NCI-H2029 treated with DMSO at 0.1 percent for 48 hours (cell line): ENCODE measurements at places on chromosomes 13 and 19.
A peak's percentile ranks its signal among the peaks of the same experiment; 100 is the strongest.

GRCh38 chr19:52734331-52734892 is 432 bp downstream of the ZNF611 start:
- no peak for DNase-seq

DNA sequence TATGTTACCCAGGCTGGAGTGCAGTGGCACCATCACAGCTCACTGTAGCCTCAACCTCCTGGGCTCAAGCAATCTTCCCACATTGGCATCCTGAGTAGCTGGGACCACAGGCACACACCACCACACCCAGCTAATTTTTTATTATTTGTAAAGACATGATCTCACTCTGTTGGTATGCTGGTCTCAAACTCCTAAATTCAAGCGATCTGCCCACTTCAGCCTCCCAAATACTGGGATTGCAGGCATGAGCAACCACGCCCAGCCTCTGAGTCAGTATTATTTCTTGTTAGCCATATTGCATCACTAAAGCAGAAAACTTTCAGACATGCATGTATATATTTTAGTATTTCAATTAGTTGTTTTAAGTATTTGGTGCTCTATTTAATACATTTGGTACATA is 376.4 kb downstream of the GPC6 start:
- DNase-seq, result no peak

- DNase-seq, result no peak
Measured at GRCh38 chr19:27776020-27776419, 1436.9 kb downstream of the UQCRFS1 start.

DNA sequence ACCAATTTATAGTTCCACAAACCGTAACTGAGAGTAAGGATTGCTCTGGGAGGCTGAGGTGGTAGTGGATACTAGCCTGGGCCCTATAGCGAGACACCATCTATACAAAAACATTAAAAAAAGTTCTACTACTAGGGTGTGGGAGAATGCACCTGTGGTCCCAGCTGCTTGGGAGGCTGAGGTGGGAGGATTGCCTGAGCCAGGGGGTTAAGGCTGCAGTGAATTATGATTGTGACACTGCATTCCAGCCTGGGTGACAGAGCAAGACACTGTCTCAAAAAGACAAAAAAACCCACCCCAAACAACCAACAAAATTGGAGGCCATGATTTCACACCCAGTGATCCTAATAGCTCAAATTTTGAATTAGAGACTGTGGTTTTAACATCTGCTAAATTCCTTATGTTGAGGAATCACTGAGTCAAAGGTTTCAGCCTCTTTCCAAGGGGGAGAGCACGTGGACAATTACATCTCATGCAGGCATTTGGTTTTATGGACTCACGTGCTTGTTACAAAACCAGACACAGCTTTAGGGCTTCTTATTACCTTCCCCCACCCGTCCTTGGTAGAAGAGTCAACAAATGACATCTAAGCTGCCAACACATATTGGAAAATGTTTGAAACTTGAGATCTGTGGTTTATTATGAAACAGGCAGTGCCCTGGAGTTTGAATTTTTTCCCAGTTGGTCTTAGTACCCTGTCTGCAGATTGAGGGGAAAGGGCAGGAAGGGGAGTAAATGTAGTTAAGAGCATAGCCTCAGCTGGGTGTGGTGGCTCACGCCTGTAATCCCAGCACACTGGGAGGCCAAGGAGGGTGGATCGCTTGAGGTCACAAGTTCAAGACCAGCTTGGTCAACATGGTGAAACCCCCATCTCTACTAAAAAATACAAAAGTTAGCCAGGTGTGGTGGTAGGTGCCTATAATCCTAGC is 18.5 kb downstream of the CYP2A6 start:
- DNase-seq, result peak; percentile 83

GRCh38 chr19:2236064-2236313 is 140 bp downstream of the PLEKHJ1 start:
- no peak for DNase-seq

- DNase-seq, result no peak
Measured at GRCh38 chr19:15810335-15810734, 5.1 kb downstream of the OR10H1 start.

DNA sequence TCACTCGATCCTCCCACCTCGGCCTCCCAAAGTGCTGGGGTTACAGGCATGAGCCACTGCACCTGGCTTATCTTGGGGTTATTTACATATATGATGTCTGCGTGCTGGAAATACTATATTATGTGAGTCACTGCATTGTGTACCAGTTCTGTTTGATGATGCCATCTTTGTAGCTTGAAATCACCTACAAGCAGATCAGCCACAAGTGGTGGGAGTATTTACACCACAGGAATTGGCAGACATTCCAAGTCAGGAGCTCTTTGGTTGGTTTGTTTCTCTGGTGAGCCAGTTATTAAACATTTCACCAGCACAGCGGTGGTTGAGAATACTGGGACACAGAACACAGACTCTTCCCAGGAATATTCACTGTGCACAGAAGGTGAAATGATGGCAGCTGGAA is 4.5 kb upstream of the TIMM44 start:
- no peak for DNase-seq

GRCh38 chr19:1366296-1366695 is 17.4 kb upstream of the NDUFS7 start:
- no peak for DNase-seq

DNA sequence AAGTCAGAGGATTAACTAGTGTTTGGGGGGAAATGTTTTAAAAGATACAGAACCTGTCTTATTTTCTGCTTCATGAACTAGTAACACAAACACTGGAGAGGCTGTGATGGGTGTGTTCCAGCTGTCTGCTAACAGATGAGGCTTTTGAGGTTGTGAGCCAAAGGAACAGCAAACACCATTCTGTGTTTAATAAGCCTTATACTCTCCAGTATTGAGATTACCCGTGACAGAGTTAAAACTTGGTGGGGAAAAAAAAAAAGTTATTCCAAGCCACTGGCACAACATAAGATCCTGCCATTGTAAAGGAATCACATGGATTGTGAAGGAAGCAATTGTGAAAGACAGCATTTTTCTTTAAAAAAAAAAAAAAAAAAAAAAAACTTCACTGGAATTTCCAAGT is 48.4 kb downstream of the KCTD12 start:
- no peak for DNase-seq

DNA sequence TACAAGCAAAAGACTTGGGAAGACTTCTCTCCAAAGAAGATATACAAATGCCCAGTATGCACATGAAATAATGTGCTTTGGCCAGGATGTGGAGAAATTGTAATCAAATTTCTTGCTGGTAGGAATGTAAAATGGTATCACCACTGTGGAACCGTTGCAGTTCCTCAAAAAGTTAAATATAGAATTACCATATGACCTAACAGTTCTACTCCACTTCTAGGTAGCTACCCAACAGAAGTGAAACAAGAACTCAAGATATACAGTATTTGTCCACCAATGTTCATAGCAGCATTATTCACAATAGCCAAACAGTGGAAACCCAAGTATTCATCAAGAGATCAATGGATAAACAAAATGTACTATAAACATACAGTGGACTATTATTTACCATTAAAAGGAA is 95.0 kb upstream of the KLF5 start:
- DNase-seq, result no peak

- DNase-seq, result no peak
Measured at GRCh38 chr19:24159707-24160106, 72.7 kb downstream of the ZNF254 start.

DNA sequence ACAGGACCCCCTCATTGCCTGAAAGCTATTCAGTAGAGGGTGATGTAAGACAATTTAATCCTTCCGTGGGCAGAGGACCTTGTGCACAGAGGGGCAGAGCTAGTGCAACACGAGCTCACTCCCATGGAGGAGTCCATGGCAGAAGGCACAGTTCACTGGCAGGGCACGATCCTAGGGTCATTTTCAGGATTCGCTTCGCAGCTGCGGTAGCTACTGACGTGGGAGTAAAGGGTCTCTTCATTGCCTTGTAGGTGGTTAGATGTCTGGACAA is 207.8 kb downstream of the FOXO1 start:
- DNase-seq, result no peak

GRCh38 chr13:33080972-33081590 is 64.9 kb downstream of the KL start:
- no peak for DNase-seq

DNA sequence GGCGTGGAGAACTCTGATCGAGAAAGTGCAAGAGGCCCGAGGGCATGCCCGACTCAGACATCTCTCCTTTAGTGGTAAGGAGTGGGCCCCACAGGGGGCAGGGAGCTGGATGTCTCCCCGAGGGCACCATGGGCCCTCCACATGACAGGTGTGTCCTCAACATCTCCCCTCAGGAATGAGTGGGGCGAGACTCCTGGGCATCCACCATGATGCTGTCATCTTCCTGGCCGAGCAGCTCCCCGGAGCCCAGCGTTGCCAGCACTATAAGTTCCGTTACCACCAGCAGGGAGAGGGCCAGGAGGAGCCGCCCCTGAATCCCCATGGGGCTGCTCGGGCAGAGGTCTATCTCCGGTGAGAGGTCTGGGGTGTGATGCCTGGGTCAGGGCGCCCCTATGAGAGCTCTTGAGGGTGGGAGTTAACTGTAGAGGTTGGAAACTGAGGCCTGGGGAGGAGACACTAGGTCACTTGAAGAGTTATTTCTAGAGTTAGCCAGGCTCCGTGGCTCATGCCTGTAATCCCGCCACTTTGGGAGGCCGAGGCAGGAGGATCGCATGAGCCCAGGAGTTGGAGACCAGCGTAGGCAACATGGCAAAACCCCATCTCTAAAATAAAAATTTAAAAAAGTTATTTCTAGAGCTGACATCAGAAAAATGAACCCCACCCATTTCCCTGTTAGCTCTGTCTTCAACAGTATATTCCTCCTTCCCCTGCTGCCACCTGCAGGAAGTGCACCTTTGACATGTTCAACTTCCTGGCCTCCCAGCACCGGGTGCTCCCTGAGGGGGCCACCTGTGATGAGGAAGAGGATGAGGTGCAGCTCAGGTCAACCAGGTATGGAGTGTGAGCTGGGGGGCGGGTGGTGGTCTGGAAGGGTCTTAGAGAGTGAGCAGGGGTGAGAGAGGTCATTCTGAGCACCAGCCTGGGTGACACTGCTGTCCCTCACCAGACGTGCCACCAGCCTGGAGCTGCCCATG is 5.1 kb downstream of the IGFLR1 start:
- DNase-seq, result no peak

GRCh38 chr19:17055636-17056035 is 19.6 kb downstream of the HAUS8 start:
- DNase-seq, result no peak

DNA sequence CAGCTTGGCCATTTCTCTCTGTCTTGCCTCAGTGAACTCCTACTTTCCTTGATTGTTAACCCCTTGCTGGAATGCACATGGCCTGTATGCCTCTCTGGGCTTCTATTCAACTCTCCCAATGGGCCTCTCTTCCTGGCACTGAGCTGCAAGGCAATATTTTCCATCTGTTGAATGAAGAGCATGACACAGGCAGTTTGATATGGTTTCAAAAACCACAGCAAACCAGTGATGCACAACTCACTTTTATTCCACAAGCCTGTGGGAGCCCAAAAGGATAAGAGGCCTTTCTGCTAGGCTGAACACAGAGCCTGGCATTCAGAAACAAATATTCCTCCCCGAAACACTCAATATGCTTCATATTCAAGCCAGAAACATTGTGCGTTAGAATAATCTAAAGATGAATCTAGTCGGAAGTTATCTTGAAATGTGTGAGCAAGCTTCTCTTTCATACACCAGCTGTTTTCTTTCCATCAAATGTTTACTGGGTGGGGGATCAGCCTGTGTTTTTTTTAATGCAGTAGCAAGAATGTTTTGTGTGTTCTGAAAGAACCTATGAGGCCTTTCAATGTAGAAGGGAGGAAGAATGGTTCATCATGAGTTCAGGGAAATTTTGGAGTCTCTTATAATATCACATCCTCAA is 443.1 kb upstream of the SPRY2 start:
- DNase-seq, result no peak

DNA sequence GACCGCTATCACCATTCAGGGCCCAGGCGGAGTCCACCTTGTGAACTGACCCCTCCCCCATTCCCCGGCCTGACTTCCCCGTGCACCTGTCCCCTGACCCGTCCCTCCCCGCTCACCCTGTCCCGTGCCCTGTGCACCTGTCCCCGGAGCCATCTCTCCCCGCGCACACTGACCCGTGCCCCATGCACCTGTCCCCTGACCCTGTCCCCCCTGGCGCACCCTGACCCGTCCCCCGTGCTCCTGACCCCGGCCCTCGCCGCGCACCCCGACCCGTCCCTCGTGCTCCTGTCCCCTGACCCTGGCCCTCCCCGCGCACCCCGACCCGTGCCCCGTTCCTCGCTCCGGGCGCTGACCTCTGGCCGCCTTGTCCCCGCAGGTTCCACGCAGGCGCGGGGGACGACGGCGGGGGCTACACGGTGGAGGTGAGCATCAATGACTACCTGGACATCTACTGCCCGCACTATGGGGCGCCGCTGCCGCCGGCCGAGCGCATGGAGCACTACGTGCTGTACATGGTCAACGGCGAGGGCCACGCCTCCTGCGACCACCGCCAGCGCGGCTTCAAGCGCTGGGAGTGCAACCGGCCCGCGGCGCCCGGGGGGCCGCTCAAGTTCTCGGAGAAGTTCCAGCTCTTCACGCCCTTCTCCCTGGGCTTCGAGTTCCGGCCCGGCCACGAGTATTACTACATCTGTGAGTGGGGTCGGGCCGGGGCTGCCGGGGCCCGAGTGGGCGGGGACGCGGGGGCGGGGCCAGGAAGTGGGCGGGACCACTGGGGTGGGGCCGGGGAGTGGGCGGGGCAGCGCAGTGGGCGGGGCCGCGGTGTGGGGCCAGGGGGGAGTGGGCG is 9.7 kb downstream of the EFNA2 start:
- no peak for DNase-seq

GRCh38 chr13:34381228-34381627 is 560.8 kb upstream of the NBEA start:
- DNase-seq, result no peak

DNA sequence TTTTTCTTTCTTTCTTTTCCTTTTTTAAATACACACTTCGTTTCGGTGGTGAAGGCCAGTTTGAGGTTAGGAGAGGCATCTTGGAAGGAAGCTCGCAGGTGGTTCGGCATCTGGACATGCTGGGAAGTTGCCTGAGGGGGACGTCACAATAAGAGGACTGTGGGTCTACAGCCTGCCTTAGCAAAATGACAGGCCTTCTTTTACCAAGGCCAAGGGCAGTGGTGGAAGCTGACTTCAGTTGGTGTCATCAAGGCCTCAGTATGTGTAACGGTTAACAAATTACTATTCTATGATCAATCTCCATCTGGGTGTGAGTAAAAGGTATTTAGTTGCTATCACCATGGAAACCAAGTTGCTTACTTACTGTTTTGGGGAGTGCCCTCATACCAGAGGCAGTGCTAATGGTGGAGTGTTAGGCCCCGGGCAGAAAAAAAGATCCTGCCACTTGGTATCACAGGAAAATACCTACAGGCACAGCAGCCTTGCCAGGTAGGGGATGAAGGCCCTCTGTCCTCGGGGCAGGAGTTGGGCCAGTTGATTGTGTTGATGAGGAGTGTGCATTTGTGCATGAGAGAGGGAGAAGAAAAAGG is 10.3 kb downstream of the ACTN4 start:
- no peak for DNase-seq

DNA sequence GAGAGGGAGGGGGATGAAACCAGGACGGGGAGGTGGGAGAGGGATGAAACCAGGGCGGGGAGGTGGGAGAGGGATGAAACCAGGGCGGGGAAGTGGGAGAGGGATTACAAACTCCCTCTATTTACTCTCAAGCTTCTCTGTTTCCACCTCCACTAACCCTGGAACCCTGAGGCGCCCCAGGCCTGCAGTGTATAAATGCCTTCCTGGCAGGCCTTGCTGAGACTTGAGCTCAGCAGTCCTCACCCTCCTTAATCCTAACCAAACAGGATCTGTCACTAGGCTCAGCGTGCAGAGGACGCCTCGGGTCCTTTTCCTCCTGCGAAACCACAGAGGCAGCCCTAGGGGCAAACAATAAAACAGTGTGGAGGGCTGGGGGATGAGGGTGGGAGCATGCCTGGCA is 32.1 kb upstream of the OR1M1 start:
- no peak for DNase-seq
